ENCODE measurements at places on chromosomes 11 and 22.
A peak's percentile ranks its signal among the peaks of the same experiment; 100 is the strongest.

DNA sequence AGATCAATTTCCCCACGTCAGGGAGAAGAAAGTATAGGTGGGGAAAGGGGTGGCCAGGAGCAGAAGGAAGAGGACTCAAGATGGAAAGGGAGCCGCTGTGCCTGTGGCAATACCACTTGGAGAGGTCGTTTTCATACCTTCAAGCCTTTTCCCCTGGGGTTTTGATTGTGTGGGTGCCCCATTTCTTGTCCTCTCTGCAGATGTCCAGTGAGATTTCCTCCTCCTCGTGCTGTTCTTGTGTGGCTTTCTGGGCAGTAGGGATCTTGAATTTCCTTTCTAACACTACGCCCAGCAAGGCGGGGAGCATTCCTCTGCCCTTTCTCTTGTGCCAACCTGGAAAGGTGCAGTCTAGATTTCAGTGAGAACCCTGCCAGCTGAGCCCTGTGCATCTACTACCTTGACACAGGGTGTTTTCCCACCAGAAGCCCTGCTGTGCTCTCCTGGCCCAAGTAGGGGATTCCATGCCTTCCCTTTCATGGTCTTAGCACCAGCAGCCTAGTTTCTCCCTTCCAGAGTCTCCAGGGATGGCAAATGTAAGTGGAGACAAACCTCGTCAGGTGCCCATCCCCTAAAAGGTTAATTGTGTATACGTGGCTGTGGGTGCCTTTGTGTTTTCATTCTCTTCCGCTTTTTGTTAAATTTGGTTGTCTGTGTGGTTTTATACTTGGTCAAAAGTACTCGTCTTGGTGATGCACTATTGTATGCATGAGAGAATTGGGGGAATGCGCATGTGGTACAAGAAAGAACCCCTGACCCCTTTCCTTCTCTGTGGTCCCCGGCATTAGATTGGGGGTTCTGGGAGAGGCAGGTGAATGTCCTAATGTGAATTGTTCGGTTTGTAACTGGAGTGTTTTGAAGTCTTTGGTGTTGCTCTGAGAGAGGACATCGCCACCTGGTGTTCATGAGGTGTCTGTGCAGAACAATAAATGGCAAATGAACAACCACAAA lies 71.4 kb upstream of the MPEG1 start:
- DNase-seq: peak; percentile 12

GRCh38 chr22:42800451-42801251 lies 56.4 kb downstream of the ARFGAP3 start:
- no peak for DNase-seq

DNA sequence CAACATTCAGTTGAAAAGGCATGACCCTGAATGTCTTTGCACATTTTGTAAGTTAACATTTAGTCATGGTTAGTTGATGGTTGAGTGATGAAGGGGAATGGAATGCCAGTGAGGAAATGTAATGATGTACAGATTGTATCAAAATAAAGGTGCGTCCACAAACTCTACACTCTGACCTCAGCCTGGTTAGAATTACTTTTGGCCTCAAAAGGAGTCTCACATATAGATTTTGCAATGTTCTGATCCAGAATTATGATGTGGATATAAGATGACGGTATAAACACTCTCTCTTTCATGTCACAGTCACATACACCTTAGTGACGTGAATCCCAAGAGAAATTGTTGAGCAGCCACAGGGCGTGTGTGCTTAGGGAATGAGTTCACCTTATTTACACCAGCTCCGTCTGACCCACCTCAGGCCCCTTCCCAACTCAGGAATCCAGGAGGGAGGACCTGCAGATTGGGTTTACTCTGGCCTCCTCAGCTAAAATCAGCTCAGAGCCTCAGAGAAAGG lies 100.1 kb downstream of the RDX start:
- no peak for DNase-seq

- DNase-seq: no peak
Measured at GRCh38 chr11:22707119-22707899, 40.9 kb downstream of the GAS2 start.

GRCh38 chr11:40227730-40228129 lies 1231.7 kb downstream of the LRRC4C start:
- no peak for DNase-seq

GRCh38 chr22:26606611-26607010 lies 11.2 kb downstream of the CRYBB1 start:
- DNase-seq: no peak

DNA sequence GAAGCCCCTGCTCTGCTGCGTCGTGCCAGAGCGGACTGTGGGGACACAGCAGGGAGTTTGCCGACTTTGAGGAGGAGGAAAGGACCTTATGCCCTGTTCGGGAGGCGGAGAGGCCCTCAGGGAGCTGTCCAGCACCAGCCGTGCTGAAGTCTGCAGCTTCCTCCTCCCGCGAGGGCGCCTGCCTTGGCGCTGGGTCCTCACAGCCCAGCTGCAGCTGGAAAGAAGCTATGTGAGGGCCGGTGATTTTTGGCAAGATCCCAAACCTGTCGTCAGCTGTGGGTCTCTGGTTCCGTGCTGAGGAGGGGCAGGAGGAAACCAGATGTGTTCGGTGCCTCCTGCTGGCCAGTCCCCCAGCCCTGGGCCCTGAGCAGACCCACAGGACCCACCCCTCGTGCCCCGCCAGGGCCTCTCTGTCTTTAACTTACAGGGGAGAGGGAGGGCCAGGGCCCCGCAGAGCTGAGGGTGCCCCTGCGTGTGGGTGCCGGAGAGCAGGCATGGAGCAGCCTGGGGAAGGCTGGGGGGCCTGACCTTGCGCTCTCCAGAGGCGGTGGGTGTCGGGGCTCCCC lies 12.0 kb downstream of the BRSK2 start:
- DNase-seq: no peak

GRCh38 chr11:35150454-35150853 lies 11.5 kb downstream of the CD44 start:
- DNase-seq: no peak

GRCh38 chr11:126604461-126604860 lies 249.0 kb downstream of the ST3GAL4 start:
- DNase-seq: no peak

GRCh38 chr11:86052693-86053641 lies 15.9 kb downstream of the PICALM start:
- DNase-seq: no peak

DNA sequence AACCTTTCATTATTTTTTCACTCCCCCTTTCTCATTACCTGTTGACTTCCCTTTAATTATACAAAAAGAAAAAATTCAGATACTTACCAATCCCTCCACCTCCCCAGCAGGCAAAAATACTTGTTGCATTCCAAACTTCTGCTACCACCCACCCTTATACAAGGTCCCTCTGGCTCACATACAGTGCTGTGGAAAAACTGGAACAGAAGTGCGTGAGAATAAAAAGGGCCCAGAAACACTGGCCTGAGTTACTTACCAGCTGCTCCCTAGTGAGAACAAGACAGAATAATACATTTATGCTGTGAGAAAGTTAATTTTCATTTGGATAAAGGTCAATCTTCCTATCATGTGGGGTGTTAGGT lies 46.9 kb upstream of the RAPSN start:
- DNase-seq: no peak

DNA sequence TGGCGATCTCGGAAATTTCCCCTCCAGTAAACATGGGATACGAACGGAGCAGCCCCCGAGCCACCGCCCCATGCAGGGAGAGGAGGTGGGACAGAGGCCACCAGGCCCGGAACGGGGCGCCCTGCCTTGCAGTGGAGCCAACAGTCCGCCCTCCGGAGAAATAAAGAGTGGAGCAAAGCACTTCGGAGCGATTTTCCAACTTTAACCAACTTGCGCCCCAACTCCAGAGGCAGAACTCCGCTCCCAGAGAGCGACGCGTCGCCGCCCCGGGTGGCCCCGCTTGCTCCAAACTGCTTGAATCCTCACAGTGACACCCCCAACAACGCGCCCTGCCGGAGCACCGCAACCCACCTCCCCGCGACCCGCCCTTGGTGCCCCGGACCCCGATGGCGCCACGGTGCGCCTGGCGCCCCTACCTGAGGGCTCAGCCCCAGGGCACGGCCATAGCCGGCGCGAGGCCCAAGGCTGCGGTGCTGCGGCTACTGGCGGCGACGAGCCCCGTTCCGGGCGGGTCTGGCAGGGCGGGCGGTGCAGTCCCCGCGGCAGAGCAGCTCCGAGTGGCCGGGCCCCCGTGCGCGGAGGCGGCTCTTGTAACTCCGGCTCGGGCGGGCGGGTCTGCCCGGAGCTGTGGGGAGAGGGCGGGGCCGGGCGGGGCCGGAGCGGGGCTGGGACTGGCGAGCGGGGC lies at the start of gene AHNAK:
Gene AHNAK, minus strand, starts transcription at position 563 of the 685 bp plus-strand sequence. CDS start 10,708 bp downstream, outside the sequence.
- no peak for DNase-seq

All from stimulated activated naive CD4-positive, alpha-beta T cell (primary cell).